Kidney tubule cell (primary cell): ENCODE measurements at places on chromosomes 13 and 19.

GRCh38 chr13:67048821-67049150 lies 181.3 kb downstream of the PCDH9 start:
- DNase-seq = peak; percentile 27

GRCh38 chr13:21671620-21672286 lies 880 bp downstream of the FGF9 start:
- no peak for DNase-seq

DNA sequence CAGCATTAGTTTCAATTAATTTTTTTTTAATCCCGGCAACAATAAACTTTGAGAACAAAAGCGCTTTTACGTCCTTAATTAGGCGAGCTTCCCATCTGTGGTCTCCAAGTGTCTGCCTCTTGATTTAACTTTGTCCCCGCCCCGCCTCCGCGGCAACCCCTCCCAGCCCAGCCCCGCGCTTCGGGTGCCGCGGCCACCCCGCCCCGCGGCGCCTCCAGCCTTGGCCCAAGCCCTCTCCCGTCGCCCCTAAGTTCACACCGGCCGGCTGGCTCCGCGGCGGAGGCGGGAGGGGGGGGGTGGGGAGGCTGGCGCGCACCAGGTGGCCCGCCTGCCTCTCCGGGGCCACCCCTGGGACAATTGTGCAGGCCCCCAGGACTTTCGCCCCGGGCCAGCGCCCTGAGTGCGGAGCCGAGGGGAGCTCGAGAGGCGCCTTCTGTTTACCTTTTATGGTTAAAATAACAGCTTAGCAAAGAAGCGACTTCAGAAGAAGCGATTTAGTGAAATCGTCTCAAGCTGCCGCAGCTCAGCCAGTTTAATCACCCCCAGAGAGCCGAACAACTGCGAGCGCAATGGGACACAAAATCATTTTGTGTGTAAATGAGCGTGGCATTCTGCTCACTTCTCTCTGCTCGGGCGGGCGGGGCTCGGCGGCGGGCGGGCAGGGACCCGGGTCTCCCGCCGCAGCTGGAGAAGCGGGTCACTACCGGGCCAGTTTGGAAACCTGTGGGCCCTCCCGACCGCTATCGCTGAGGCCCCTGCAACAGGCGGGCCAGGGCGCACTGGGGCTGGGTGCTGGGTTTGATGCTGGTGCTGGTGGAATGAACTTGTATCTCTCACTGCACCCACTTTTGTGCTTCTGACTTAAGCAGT lies 1.4 kb downstream of the KCTD15 start:
- no peak for DNase-seq

DNA sequence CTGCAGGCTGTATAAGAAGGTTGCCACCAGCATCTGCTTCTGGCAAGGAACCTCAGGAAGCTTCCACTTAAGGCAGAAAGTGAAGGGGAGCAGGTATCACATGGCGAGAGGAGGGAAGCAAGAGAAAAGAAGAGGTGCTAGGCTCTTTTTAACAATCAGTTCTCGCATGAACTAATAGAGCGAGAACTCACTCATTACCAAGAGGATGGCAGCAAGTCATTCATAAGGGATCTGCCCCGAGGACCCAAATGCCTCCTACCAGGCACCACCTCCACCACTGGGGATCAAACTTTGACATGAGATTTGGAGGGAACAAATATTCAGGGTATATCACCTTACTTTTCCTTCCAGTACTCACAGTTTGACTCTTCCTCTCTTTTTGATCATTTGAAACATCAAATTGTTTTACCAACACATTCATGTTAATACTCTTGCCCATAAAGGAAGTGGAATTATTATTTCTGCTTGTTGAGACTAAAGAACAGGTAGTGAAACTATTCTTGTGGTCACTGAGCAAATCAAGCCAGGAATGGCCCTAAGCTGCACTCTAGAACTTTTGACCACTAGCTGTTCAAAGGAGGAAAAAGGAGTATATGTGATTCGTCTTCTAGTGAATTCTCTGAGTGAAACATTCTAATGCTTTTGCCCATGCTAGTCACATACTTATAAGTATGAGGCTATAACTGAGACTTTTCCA lies 45.0 kb downstream of the LACC1 start:
- DNase-seq = peak; percentile 26

DNA sequence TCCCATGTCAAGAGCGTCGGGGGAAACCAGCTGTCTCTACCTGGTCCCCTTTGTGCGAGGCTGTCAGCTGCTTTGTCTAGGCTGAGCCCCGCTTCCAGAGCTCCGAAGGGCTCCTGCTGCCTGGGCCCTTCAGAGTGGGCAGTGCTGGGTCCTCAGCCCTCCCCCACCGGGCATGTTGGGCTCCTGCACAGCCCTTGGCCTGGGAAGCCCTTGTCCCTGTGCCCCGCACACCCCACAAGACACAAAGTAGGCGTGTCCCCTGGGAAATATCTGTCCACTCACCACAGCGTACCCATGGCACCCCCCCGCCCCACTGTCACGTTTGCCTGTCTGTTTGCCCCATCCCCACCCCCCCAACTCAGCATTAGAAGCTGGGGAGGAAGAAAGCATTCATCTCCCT lies 39.6 kb upstream of the RANBP3 start:
- no peak for DNase-seq

DNA sequence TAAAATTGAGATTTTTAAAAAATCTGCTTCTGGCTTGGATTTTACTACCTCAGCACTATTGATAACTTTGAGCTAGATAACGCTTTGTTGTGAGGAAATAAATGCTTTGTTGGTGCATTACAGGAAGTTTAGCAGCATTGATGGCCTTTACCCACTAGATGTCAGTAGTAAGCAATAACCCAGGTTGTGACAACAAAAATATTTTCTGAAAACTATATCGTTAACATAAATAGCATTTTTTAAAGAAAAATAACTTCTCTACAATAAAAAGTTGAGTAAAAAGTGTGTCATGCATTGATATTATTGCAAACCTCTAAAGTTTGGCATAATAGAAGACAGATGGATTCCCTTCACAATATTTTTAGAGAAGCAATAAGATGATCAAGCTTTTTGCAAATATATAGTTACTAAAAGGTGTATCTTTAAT lies 1246.5 kb downstream of the UQCRFS1 start:
- DNase-seq = peak; percentile 30

DNA sequence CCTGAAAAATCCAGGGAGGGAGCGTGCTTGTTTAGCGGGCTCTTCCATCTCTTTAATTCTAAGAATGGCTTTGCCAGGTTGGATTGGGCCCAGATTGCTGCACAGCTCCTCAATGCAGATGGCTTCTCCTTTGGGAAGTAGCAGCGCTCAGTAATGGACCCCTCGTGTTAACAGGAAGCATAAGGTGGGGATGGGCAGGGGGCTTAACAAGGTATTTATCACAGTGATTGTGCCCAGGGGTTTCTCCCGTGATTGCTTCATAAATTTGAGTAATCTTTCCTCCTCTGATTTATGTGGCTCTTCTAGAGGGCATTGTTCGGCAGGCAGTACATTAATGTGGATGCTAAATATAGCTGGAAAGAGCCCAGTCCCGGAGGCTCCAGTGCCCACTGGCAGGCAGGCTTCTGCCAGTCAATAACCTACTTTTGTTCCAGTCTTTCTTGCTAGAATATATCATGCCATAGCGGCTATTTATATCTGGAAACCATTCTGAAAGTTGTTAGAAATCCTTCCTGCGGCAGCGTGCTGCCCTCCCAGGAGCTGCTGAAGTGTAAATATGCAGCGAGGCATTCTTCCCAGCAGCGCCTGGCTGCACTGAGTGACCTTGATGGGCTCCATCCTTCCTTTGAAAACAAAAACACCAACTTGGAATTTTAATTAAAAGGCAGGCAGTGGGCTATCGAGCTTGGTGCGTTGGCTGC lies 65.0 kb downstream of the FGF9 start:
- DNase-seq = peak; percentile 36

DNA sequence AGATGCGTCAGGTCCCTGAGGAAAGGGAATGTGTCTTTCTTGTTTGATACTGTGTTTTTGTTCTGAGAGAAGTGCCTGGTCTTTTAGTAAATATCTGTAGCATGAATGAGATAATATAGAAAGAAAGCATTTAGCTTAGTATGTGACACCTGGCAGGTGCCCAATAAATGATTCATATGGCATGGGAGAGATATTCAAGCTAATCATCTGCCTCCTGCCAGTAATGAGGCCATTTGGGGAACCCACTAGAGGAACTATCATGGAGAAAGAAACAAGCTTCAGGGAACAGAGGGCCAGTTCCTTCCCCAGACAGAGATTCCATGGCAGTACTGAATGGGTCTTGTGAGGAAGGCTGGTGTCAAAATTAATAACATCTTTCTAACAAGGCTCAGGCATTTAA lies 603.9 kb downstream of the DCT start:
- peak; percentile 40 for DNase-seq

GRCh38 chr19:3357992-3358688 lies 8.2 kb upstream of the NFIC start:
- no peak for DNase-seq

DNA sequence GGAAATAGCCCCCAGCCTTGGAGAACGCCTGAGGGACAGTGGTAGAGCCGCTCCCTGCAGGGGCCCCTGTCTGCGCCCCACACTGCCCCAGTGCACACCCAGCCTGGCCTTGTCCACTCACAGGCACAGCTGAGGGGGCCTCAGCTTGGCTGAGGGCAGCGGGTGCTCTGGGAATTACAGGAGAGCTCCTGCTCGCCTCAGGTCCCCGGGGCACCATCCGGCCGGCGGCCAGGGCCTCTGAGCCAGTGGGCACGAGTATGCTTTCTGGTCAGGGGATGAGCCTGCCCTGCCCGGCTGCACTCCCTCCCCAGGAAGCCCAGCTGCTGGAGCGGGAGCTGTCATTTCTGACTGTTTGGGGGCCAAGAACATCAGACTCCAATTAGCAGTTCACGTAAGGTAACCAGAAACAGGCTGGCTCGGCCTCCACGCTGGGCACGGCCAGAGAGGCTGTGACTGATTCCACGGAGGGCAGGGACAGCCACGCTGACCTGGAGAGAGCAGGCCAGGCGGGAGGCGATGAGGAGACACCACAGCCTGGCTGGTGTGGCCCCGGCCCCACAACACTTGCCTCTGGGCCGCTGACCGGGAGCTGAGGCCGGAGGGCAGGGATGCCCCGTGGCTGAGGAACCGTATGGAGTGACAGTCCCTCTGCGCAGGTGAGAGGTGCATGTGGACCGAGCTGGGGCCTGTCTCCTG lies 15.4 kb downstream of the CEBPG start:
- no peak for DNase-seq

- peak; percentile 60 for DNase-seq
These were observed 16.2 kb upstream of the NFIC start for GRCh38 chr19:3350014-3350663.

DNA sequence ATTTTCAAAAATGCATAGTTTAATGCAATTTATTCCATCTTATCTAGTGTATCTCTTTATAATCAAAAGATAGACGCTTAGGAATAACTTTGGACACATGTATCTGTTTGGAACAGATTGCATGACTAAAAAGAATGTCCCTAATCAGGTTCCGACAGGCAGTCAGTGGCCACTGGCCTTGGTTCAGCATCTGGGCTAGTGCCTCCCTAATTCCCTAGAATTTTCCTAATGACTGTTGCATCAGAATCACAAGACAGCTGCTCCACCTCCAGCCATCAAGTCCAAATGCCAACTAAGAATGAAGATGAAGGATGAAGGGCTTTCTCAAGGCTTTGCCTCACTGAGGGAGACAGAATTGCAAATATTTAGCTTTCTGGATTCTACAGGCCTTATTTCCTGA lies 173.8 kb downstream of the EFNB2 start:
- DNase-seq = no peak

GRCh38 chr13:41029629-41030028 lies 10.5 kb upstream of the ELF1 start:
- DNase-seq = no peak

GRCh38 chr13:74651121-74651520 lies 516.9 kb upstream of the KLF12 start:
- DNase-seq = no peak

GRCh38 chr13:50214514-50214913 lies 199.3 kb downstream of the KCNRG start:
- no peak for DNase-seq

- no peak for DNase-seq
These were observed 200.4 kb downstream of the DLEU7 start for GRCh38 chr13:50643060-50643459.

- DNase-seq = peak; percentile 30
These were observed 432.4 kb downstream of the SLITRK1 start for GRCh38 chr13:83449668-83450395.

DNA sequence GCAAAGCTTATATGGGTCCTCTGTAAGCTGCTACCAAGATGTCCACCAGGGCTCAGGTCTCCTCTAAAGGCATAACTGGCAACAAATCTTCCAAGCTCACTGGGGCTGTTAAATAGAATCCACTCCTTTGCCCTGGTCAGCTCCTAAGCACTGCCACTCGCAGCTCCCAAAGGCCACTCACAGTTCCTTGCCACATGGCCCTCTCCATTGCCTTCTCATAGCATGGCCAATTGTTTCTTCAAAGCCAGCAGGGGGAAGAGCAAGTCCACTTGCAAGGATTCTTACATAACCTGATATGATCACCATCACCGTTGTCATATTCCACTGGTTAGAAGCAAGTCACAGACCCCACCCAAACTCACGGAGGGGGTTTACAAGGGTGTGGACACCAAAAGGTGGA lies 199.5 kb downstream of the SUCLA2 start:
- no peak for DNase-seq
